ENCODE measurements at places on chromosomes 5 and 9.

GRCh38 chr5:173629628-173630027 is 13.2 kb upstream of the BOD1 start:
- DNase-seq = no peak

GRCh38 chr9:123339666-123340510 is 16.1 kb upstream of the CRB2 start:
- peak; percentile 67 for DNase-seq

DNA sequence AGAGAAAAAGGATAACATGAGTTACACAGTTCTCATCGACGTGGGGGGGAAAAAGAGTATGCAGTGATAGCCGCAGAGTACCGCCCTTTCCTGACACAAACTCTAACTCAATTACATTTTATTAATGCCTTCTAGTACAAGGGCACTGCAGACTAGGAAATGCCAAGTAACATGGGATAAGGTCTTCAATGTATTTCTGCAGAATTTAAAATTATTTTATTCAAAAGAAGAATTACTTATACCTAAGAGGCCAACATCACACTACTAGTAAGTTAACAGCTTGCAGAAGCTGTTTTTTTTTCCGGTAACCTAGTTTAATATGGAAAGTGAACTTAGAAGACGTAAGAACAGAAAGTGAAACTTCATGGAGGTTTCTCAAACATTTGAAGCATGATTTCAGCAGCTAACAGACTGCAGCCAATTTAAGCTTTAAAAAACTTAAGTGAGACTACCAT is 3.9 kb downstream of the SETX start:
- DNase-seq = no peak

DNA sequence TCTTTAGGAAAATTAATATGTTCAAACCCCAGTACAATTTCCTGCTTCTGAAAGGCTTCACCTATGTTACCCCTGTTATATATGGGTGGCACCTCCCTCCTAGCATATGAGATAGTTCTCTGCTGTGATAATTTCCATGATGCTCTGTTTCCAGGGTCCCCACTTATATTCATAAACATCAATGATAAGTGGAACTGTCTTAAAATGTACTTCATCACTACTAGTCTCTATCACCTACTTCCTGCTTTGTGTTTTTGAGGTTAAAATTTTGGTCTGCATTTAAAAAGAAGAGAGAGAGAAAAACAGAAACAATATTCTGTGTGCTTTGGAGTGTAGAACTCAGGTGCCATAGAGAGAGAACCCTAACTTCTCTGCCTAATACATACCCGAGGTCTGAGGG is 234.7 kb downstream of the HTR1A start:
- DNase-seq = no peak

DNA sequence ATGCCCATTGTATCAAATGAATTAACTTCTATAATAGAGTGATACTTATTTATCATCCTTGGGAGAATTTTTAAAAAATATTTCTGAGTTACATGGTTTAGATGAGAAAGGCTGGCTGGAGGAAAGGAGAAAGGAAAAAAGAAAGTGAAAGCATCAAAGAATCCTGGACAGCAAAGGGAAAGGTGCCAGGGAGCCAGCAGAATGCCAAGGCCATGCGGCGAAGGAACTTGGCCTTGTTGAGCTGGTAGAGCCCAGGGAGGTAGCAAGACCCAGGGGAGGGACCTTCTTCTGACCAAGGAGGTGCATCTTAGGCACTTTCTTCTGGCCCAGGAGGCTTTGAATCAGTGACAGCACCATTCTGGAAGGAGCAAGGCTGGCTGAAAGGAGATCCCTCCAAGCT is 240.5 kb downstream of the ENC1 start:
- no peak for DNase-seq

- no peak for DNase-seq
Measured at GRCh38 chr5:83889971-83890745, 169.5 kb upstream of the HAPLN1 start.

DNA sequence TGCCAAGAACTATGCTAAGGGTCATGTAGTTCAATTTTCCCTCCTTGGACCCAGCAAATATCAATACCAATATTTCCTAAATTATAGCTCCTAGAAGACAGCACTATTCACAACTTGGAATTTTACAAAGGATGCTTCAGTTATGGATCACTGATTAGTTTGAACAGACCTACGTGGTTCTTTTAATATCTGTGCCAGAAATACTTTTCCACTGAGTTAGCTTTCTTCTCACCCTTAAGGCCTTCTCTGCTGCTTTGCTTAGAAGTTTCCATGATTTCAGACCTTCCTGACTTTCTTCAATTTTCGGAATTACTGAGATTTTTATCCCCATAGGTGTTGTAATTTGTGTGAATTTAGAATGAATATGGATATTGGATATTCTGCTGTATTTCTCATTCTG is 380.4 kb downstream of the PSAT1 start:
- DNase-seq = no peak

DNA sequence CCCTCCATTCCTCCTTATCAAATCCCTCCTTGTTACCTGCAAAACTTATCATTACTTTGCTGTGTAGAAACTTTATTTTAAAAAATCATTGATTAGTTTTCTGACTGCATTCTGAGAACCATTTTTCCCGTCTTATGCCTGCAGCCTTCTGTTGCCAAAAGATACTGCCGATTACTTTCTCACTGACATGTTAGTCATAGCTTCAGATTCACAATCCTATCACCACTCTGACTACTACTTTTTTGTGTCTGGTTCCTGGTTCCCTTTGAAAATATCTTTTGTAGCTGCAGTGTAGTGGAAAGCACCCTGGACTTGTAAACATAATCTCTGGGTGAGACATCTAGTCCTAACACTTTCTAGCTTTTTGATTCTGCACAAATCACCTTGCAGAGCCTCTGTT is 71.7 kb downstream of the NR2F1 start:
- DNase-seq = no peak

DNA sequence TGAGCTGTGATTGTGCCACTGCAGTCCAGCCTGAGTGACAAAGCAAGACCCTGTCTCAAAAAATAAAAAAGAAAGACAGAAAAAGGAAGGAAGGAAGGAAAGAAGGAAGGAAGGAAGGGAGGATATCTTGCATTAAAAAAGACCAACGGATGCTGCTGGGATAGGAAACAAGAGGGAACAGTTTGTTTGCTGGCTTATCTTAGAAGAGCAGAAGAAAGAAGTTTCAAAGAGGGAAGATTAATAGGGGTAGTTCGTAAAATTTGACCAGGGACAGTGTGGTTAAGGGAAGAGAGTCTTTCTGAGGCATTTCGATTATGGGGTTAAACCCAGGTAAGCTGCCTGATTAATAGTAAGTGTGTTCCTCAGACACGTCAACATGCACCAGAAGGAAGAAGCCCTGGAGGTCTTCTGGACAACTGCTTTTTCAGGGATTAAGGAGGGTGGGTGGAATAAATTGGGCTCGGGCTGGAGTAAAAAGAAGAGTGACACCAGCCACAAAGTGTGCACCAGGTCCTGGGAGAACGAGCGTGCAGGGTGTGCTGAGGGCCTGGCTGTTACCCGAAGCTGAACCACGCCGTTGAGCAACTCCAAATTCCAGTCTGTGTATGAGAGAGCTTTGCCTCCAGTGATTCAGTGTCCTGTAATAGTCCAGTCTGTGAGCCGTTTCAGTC is 24.8 kb downstream of the FYB1 start:
- no peak for DNase-seq

DNA sequence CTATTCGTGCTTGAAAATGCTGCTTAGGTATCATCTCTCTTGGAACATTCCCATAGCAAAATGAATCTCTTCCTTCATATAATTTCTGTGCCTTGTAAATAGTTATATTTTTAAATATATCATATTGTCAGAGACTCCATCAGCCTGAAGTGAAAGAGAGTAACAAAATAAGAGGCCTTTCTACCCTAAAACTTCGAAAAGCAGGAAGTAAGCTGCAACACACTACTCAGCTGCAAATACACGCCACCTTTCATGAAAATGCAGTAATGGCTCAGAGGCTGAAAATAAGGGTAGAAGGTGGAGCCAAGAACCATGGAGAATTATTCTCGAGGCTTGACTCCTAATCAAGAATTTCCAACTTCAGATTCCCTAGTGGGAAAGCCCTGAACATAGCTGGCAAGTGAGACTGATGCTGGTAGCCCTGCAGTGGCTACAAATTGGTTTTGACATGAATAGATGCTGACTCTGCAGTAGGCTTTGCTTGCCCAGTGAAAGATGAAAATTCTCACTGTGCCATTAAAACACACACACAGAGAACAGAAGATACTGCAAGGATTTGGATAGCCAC is 30.2 kb upstream of the PTGER4 start:
- DNase-seq = no peak

DNA sequence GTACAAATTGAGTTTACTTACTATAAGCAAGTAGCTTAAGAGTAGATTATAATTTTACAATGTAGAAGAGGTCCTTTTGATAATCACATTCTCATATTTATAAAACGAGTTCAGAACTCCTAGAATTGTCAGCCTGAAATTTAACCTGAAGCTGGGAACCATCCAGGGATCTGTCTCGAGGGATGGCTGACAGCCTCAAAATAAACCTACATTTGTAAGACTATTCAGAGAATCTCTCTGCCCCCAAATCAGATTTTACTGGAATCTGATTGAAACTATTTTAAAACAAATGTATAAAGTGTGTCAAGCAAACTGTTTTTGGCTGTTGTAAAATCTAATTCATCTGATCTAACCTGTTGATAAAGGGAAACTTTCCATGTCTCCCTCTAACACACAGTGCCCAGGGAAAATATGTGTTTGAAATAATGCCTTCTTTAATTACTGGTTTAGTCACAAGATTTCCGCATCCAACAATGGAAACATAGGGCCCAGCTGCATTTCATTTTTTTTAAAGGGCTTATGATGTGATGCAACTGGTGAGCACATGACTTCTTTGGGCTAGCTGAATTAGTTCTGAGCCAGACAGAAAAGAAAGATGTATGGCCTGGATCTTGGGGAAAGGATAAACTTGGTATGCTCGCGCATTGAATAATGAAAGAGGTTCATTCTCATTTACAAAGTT is 30.3 kb downstream of the SLC25A46 start:
- no peak for DNase-seq

DNA sequence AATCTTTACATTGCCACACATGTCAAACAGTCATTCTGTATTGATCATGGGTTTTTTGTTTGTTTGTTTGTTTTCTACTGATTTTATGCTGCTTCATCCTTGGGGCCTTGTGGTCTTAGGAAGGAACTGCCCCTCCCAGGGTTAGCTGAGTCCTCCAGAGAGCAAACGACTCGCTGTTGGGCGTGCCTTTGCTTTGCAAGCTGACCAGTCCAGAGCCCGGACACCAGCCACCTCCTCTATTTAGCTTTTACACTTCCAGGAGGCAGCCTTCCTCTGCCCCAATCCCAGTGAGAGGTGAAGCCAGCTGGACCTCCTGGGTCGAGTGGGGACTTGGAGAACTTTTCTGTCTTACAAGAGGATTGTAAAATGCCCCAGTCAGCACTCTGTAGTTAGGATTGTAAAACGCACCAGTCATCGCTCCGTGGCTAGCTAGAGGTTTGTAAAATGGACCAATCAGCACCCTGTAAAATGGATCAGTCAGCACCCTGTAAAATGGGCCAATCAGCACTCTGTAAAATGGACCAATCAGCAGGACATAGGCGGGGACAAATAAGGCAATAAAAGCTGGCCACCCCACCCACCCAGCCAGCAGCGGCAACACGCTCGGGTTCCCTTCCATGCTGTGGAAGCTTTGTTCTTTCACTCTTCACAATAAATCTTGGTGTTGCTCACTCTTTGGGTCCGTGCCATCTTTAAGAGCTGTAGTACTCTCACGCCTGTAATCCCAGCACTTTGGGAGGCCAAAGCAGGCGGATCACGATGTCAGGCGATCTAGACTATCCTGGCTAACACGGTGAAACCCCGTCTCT is 154.4 kb downstream of the ERCC6L2 start:
- no peak for DNase-seq

DNA sequence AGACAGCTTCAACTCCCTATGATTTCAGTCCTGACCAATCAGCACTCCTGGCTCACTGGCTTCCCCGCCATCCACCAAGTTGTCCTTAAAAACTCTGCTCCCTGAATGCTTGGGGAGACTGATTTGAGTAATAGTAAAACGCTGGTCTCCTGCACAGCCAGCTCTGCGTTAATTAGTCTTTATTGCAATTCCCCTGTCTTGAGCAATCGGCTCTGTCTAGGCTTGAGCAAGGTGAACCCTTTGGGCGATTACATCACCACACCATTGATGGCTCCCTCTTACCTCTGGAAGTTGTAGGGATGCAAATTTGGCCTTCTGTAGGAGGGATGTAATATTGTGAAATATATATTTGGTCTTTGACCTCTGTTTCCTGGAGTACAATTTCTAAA is 2.9 kb upstream of the SLC23A1 start:
- no peak for DNase-seq

DNA sequence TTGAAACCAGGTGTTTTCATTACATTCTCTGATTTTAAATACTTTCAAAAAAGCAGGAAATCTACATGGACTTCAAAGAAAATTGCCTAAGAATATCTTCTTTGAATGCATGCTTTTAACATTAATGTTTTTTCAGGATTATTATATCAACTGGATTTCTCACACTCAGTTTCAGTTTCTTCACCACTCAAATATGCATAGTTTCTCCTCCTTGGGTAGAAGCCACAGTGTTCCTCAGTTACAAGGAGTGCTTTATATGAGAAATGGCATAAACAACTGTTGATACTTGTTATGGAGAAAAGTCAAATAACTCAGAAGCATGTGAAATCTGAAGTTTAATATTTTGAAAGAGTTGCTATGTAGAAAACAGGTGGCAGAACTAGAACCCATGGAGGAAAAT is 196.9 kb downstream of the DMRTA1 start:
- no peak for DNase-seq

DNA sequence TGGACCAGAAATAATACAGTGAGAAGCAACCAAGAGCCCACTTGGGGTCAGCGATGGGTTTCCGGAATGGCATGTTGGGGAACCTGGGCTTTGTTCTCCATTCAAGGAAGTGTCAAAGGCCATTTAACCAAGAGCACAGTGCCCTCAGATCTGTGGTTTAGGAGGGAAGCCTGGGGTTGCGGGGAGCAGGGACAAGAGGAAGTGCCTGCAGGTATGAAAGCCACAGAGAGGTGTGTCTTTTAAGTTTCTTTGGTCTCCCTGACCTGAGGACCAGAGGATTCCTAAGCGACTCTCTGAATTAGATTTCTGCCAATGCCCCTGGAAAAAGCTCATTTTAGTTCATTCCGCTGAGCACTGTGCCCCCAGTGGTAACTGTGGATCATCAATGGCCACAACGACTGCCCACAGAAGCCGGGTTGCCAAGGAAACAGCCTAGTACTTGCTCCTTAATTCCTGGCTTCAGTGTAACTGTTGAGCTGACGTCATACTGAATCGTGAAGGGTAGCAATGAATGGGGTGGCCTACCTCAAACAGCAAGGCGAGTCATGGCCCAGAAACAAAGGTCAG is 107.3 kb upstream of the SPIN1 start:
- DNase-seq = no peak

DNA sequence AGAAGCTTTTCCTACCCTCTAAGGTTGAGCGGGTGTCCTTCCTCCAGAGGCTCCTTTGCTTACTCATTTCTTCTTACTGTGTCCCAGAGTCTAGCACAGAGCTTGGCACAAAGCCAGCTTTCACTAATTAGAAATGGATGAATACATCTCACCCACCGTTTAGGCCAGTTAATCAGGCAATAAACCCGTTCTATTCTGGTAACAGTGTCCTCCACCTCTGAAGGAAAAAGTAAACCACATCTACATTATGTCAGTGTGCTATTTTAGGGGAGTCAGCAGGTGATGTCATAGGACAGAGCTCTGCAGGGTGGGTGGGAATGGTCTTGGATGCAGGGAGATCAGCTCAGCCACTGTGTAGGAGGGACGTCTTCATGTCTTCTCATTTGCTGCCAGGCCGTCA is 109.2 kb downstream of the OSTF1 start:
- DNase-seq = no peak

GRCh38 chr5:52015760-52016159 is 632.5 kb downstream of the ISL1 start:
- no peak for DNase-seq

GRCh38 chr9:123390337-123391135 is 34.5 kb downstream of the CRB2 start:
- no peak for DNase-seq

All from occipital lobe (tissue), 3 donors.